EL (cell line): ENCODE measurements at places on chromosomes 2 and 18.
A peak's percentile ranks its signal among the peaks of the same experiment; 100 is the strongest.

DNA sequence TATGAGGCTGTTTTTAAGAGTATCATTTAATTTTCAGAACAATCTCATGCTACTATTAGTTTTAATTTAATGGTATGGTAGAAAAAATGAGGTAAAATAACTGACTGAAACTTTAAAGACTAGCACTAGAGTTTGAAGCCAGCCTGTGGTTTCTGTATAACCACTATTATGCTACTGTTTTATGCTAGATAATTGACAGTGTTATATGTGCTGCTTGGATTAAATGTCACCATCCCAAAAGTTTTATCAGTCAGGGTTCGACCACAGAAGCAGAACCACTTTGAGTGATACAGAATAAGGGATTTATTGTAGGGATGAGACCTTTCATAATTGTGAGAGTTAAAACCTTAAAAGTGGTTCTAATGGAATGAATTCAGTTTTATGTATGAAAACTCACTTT, 271.6 kb downstream of the PTGR3 start:
- no peak for DNase-seq

- DNase-seq, result no peak
Observed at GRCh38 chr2:216192931-216193330, 83.8 kb downstream of the XRCC5 start.

DNA sequence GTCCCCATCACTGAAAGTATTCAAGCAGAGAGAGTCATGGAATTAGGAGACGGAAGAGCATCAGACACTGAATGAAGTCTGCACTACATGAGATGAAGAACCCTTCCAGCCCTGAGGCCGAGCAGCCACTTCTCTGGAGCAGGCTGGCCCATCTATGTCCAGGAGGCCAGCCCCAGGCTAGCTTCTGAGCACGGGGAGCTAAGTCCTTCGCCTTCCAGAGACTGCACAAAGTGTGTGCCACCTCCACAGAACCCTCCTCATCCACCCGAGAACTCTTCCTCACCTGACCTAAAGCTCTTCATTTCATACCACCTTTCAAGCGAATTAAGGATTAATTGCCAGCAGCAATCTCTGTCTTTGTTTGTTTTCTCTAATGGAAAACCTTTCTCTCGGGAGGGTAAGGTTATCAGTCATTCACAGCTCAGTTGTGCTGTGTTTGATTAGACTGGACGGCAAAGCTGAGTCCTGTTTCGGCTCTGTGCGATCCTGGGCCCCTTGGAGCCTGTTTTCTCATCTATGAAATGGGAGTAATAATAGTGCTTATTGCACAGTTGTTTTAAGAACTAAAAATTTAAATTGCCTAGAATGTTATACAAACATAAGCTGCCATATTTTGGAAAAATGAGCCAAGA, 38.0 kb downstream of the SCTR start:
- no peak for DNase-seq

DNA sequence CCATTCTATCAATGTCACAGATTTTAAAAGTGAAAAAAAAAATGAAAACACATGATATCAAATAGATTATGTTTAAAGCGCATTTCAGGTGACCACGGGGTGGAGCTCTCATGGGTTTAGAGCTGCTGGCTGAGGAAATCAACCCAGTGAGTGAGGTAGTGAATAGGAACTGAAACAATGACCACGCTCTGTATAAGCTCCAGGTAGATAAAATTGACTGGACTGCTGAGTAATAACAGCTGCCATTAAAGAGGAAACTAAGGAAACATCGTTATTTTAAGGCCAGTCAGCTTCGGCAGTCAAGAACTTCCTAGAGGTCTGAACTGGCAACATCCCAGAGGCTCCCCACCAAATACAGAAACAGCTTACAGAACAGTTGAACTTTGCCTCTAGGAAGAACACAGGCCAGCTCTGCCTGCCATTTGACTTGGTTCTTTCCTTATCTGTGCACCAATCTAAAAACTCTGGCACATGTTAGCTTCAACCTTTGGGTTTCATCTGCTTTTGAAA, 185.9 kb downstream of the PDE1A start:
- peak; percentile 40 for DNase-seq
